ENCODE measurements at places on chromosomes 12 and 14. TPM values are rescaled to one million over a fixed set of nuclear protein-coding genes. Genes with fewer than 3 reads are reported as not detected.

DNA sequence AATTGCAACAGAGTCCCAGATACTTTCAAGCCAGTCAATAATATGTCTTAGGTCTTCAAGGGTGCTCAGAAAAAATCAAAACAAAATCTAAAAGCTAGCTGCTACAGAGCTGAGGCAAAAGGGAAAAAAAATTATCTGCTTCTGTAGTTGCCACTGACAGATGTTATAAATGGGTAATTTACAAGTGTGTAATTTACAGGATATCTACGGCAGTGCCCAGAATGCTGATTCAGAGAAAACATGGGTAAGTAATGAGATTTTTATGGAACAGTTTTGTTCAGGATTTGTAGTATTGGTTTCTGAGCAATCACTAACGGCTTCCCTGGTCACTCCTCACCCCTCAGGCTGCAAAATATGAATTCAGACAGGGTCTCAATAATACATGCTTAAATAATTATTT lies 234.1 kb downstream of the GALC start:
- no peak for DNase-seq

Gene DICER1
- polyA plus RNA-seq: 17.1 TPM

DNA sequence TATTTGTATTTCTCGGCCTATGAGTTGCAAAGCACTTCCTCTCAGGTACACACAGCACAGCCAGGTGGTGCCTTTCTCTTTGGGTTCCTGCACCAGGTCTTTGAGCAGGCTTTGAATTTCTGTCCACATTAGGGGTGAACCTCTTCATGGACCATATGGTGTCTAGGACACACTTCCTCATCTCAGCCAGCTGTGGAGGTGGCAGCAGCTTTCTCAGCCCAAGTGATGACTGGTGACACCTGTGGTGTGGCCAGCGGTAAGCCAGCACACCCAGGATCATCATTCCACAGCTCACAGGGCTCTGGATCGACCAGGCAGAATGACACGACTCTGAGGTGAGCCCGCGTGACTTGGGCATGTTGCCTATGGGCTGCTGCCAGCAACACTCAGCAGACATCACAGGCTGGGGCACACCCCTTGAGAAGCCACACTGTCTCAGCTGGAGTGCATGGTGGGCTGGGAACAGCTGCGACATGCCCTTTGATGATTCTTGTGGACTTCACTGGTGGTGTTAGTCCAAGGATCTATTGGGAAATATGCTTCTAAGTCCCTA lies 36.8 kb downstream of the SLC5A8 start:
- no peak for DNase-seq

GRCh38 chr12:105765053-105766014 lies 373.4 kb downstream of the NUAK1 start:
- DNase-seq: no peak

GRCh38 chr12:98901189-98901588 lies 256.1 kb downstream of the APAF1 start:
- no peak for DNase-seq

DNA sequence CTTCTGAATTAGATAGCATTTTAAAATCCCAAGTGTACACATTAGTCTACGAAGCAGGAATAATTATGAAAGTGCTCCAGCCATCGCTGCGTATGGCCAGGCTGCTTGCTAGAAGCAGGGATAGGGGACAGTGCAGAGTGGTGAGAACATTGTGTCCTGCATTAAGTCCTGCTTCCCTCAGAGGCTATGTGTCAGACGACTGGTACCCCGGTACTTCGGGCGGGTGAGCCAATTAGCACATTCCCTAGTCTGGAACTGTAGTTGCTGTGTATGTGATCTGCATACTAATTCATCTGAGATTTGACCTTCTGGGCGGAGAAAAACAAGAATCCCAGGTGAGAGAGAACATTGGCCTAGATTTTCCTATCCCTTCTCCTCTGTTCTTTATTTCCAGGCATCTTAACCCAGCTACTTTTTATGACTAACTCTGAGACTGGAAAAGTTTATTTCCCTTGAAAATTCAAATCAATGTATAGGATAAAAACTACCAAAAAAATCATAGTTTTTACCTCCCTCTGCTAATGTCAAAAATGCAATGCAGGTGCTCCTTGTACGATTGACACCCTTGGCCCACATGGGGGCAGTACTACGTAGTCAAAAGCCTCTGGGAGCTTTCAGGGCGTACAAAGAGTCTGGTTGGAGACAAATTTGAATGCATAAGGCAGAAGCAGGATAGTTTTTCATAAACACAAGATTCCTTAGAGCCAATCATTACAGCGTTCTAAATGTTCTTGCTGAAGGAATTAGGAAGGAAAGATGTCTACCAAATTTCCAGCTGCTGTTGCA lies 764.3 kb downstream of the NOVA1 start:
- no peak for DNase-seq

All from mammary epithelial cell (primary cell).